Stimulated activated CD4-positive, alpha-beta T cell treated with anti-CD3 and anti-CD28 coated beads, Interleukin-4, amount 100 ng/mL, for 24 hours (primary cell): ENCODE measurements at places on chromosomes 12 and 14.

- DNase-seq = no peak
Measured at GRCh38 chr14:32761381-32761968, 177.2 kb upstream of the NPAS3 start.

GRCh38 chr14:67990576-67990975, 171.0 kb downstream of the RAD51B start:
- DNase-seq = no peak

DNA sequence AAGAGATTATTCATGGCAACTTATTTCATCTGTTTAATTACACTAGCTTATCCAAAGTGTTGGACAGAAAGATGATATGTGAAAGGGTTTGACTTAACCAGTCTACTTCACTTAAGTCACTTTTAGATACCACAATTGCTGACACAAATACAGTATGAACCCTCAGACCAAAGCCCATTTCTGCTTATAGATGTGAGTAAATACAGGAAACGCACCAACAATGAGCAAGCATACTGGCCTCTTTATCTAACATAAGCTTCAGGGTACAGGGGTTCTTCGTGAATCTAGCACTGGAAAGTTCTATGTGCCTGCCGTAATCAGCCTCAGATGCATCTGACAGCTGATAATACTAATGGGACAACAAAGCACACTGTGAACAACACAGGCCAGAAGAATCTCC, 209.6 kb downstream of the MED13L start:
- no peak for DNase-seq

DNA sequence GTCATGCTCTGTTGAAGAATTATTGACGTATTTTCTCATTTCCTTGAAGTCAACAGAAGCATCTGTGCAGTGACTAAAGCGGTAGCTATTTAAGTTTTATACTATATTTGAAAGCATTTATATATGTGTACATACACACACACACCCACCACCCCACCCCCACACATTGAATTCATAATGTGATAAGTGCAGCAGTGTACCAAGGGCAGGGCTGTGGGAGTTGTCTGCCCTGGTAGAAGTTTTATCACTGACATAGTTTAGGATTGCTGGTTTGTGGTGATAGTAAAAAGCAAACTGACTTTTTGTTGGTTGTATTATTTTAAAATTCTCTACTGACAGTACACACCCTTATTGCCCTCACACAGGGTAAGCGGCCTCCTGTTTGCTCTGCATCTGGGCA, 39.1 kb downstream of the GAS2L3 start:
- no peak for DNase-seq

- no peak for DNase-seq
Measured at GRCh38 chr14:68548194-68549076, 244.4 kb downstream of the ZFP36L1 start.

DNA sequence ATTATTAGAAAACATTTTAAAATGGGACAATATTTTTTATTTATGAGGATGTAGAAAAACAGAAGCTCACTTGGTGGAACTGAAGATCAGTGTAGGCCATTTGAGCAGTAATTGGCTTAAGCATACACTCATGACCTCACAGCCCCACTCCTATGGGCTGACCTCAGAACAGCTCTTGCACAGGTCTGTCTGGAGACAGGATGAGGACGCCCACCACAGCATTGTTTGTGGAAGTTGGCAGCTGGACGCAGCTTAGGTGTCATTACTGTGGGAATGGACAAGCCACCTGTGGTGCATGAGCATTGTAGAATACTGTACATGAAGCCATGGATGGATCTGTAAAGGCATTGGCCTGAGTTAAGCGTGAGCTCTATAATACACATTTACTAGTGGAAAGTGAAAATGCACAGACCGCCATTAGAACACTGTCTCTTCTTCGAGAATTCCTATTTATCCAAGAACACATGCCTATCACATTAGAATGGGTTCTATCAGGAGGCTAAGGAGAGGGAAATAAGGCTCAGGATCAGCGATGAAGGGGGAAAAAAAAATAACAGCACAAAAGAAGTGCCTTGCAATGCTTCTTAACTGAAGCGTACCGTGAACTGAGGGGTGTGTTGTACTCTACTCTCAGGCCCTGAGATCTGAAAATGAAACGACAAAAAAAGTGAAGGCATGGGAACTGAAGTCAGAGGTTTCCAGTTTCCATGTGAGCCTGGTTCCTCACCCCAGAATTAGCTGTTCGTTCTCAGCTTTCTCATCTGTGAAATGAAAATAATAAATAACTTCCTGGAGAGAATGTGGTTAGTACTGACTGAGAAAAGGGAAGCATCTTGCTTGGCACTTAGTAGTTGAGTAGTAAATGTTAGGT, 33.6 kb downstream of the KCNA1 start:
- DNase-seq = no peak

DNA sequence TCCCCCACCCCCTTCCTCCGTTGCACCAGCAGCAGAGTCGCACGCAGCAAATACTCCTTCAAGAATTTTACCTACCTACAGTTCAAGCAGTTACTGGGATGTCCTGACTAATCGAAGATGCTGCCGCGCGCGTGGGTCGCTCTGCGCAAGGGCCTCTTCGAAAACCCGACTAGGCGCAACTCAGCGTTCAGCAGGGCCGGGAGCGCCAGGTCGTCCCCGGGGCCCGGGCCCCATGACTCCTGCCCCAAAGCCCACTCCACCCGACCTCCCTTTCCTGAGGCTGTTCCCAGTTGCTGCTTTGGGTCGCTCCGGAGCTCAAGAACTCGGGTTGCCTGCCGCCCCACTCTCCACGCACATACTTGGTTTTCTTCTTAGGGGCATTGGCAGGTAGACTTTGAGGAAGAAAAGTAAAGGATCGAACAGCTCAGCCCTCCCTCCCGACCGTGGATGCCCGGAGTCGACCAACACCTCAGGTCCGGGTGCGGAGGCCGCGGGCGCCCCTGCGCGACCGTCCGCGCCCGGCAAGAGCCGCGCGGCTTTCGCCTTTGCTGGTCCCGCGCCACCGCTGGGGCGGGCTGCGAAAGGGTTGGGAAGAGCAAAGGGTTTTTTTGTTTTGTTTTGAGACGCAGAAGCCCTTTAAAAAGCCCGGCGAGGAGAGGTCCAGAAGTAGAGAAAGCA, 1.9 kb downstream of the BMP4 start:
- no peak for DNase-seq

GRCh38 chr12:126055521-126055920, 990.3 kb downstream of the AACS start:
- DNase-seq = no peak

GRCh38 chr12:131736446-131737149, 25.7 kb downstream of the SFSWAP start:
- DNase-seq = no peak

DNA sequence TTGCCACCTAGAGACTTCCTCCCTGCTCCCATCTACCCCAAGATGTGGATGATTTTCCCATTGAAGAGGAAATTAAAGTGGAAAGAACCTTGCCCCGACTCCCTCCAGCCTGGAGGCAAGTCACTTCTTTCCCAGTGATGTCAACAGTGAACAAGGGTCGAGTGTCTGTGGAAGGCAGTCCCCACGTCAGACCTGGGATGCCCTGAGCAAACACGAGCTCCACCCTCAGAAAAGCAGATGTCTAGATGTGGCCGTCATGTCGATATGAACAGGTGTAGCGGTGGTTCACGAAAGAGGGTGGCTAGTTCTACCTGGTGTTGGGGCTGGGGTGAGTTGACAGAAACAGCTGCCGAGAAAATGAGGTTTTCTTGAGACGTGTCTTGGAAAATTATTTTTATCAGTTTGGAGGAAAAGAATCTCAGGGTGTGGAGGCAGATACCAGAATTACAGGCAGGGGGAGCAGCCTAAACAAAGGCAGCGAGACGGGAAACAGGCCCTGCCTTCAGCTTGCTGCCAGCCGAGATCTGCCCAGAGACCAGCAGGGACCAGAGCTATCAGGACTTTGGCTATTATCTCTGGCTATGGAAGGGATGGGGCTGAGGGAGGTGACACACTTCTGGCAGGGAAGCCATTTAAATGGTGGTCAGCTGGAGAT, 25.9 kb downstream of the SYNDIG1L start:
- no peak for DNase-seq

DNA sequence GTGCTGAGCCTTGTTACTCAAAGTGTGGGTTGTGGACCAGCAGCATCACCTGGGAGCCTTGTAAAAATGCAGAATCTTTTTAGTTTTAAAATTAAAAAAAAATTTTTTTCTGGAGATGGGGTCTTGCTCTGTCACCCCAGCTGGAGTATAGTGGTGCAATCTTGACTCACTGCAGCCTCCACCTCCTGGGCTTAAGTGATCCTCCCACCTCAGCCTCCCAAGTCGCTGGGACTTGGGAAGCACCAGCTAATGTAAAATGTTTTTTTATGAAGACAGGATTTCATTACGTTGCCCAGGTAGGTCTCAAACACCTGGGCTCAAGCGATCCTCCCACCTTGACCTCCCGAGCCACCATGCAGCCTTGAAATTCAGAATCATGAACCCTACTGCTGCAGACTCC, 14.4 kb downstream of the MYBPC1 start:
- no peak for DNase-seq
